ENCODE measurements at places on chromosomes 1 and 21.

GRCh38 chr1:107530543-107530942 lies 389.7 kb downstream of the NTNG1 start:
- no peak for DNase-seq

DNA sequence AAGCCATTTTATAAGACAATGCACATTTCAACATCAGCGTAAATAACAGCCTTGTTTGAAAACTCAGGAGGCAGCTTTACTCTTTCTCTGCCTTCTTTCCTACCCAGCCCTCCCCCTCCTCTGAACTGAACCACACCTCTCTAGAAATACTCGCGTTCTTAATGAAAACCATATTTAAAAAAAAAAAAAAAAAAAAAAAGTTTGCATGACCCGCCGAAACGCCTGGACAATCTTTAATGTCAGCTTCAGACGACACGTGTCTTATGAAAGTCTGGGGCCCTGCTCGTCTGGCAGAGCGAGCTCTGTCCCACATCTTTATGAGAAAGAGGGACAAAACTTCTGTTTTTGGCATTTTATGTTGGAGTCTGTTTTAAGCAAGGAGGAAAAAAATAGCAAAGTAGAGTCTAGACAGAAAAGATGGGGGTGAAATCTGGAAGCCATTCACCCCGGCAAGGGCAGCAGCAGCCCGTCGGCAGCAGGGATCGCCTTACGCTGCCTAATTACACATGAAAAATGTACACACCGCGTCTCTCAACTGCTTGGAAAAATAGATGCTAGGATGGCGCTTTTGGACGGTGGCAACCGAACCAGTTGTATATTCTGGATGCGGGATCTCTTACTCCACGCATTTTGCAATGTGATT lies 130.4 kb upstream of the ETS2 start:
- no peak for DNase-seq

- no peak for DNase-seq
These were observed 322.4 kb downstream of the SETD4 start for GRCh38 chr21:35737899-35738346.

- no peak for DNase-seq
These were observed 14.4 kb downstream of the NOC2L start for GRCh38 chr1:944341-945325.

- DNase-seq: no peak
These were observed 419.4 kb upstream of the USP24 start for GRCh38 chr1:55634516-55634915.

GRCh38 chr1:5920201-5920600 lies 72.0 kb downstream of the NPHP4 start:
- DNase-seq: no peak

DNA sequence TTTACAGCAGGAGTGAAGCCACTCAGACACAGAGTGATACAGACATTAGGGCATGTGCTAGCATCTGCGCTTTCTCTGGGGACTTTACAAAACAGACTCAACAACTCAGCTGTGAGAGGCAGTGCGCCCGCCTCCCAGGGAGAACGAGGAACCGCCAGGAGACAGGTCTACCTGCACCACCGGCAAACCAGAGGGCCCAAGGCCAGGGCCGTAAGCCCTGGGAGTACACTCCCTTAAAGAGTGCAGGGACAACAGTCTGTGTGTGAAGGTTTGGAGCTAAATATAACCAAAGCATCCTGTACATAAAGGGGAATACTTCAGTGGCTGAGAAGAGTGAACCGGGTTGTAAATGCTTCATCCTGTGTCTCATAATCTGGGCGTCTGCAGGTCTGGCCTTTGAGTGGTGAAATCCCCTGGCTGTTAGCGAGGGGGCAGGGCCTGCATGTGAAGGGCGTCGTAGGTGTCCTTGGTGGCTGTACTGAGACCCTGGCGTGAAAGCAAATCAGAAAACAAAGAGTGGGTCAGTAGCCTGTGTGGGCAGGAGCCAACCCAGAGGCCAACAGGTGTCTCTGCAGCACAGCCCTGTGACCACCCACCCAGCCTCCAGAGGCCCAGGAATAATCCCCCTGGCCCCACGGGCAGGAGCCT lies 86.9 kb downstream of the CD247 start:
- no peak for DNase-seq

DNA sequence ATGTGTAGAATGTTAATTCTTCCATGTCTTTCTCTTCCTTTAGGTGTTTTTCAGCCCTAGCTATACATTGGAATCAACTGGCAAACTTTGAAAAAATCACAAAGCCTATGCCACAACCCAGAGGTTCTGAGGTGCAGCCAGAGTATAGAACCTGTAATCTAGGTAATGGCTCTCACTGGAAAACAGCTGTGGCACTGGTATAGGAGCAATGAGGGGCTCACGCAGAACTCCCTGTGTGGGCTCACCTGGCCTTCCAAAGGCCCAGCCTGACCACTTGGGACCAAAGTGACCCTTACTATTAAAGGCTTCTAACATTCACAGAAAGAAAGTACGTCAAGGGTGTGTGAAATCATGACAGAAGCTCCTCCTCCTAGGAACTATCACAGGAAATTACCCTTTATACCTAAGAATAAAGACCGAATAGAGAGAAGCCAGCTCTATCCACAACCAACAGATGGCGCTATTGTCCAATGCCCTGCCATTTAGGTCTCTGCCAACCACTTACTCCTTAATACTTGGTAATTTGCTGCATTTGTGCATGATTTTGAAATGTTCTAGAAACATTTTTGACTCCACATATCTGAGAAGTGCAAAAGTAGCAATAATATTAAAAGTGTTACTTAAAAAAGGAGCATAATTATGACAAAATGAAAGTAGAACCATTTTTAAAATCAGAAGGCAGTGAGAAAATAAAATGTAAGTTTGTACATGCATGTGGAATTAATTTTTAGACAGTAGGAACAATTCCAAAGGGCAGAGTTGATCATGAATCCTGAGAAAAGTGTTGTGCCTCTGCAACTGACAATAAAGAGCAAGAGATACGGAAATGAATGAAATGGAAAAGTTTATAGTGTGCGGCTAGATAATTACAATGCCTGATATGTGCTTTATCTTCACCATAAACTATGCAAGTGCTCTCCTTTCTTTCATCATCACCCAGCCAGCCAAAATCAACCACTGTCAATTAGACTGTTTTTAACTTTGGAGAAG lies 93.1 kb upstream of the HAO2 start:
- no peak for DNase-seq

DNA sequence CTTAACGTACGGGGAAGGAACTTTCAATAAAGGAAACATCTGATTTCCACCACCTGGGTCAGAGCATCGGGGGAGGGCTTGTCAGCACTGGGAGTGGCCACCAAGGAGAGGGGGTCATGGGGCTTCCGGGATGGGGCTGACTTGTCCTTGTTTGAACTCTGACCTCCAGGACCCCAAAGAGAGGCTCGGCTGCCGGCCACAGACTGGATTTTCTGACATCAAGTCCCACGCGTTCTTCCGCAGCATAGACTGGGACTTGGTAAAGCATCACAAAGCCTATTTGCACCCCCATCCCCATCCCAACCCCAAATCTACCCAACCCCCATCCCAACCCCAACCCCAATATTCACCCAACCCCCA lies 19.5 kb downstream of the FAAP20 start:
- no peak for DNase-seq

- DNase-seq: no peak
These were observed 169.1 kb upstream of the SYT6 start for GRCh38 chr1:114322734-114323133.

- no peak for DNase-seq
These were observed 59.2 kb downstream of the ABCA4 start for GRCh38 chr1:94061513-94062443.

DNA sequence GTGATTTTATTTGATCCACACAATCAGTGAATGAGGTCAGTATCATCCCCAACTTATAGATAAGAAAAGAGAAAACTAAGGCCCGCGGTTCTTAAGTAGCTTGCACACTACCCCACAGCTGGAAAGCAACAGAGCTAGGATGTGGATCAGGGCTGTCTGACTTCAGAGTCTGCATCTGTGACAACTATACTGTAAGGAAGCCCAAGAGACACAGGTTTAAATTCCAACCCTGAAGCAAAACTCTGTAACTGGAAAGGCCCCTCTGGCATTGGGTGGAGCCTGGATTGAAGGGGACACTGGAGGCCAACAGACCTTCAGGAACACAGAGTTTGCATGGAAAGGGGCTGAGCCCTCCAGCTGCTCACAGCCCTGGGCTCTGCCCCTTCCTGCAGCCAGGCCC lies 40.2 kb downstream of the LGR6 start:
- no peak for DNase-seq

DNA sequence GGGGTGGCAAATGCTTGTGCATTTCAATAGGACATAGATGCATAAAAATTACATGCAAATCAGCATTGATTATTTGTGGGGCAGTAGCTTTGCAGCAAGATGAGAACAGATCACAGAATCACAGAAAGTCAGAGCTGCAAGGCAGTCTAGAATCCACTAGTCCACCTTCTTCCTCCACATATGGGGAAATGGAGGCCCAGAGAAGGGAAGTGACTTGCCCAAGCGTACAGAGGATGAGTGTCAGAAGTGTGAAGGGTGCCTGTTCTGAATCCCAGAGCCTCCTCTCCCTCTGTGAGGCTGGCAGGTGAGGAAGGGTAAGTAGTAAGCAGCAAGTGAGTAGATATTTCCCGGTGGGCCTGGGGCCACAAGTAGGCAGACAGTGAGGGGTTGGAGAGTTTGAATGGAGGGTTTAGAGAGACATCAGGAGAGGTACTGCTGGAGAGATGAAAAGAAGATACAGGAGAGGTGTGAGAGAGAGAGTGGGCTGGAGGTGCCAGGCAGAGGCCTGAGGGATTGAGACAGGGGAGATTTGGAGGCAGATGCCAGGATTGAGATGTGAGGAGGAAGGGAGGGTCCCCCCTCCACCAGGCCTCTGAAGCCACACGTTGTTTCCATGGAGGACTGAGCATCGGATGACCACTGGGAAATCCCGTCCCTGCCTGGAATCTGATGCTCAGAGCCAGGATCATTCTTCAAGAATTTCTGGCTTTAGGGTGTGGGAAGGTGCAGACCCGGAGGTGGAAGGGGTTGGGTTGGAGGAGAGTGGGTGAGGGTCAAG lies 4.8 kb upstream of the MYOG start:
- DNase-seq: no peak

DNA sequence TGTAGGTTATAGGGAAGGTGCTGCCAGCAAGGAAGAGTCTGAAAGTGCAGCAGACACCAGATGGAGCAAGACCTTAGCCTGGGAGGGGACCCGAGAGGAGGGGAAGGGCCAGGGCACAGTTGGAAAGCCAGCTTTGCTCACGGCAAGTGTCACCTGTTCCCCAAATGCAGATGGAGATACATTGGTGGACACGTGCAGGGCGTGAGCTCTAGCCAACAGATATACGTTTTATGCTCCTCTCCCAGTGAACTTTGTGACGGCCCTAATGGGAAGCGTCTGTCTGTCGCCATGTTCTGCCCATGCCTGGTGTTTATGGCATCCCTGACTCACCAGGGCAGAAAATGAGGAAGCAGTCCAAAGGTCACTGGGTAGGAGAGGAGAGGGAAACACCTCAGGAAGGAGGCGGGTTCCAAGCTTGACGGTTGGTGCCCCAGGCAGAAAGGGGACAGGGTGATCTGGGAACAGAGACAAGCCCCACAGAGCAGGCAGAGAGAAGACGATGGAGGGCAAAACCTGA lies 7.6 kb downstream of the GPA33 start:
- no peak for DNase-seq

- DNase-seq: no peak
These were observed 55.9 kb downstream of the ITPKB start for GRCh38 chr1:226682871-226683814.

GRCh38 chr1:227333423-227333822 lies 15.1 kb upstream of the CDC42BPA start:
- DNase-seq: no peak

DNA sequence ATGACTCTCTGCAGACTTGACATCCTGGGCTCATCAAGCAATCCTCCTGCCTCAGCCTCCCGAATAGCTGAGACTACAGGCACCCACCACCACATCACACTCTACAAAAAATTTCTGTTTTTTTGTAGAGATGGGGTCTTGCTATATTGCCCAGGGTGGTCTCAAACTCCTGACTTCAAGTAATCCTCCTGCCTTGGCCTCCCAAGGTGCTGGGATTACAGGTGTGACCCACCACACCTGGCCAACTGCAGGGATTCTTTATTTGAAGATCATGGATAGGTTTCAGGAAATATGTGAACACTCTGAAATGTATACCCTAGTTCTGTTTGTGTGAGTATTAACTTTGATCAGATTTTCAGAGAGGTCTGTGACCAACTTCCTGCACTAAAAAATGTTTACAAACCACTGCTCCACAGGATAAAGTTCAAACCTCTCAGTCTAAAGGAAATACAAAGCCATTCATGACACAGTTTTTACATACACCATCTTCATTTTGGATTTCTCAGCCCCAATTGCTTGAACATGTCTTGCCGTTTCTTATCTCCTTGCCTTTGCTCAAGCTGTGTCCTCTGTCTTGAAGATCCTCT lies 252.3 kb upstream of the FGGY start:
- DNase-seq: no peak

GRCh38 chr1:247487057-247487456 lies 29.2 kb upstream of the OR2B11 start:
- DNase-seq: no peak

DNA sequence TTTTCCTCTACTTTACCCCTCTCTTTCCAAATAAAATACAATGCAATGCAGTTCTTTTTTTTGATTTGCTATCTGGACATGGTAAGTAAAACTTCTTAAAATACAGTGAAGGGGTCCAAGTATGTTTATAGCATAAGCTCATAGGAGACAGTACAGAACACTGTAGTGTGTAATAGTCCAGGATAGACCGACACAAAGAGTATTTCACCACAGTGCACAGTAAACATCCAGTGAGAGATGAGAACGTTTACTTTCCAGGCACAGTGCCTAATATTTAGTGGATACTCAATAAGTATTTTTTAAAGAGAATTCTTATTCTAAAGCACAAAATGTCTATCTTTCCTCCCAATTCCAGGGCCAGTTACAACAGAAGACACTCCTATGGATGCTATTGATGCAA lies 14.9 kb downstream of the MIA3 start:
- DNase-seq: no peak

DNA sequence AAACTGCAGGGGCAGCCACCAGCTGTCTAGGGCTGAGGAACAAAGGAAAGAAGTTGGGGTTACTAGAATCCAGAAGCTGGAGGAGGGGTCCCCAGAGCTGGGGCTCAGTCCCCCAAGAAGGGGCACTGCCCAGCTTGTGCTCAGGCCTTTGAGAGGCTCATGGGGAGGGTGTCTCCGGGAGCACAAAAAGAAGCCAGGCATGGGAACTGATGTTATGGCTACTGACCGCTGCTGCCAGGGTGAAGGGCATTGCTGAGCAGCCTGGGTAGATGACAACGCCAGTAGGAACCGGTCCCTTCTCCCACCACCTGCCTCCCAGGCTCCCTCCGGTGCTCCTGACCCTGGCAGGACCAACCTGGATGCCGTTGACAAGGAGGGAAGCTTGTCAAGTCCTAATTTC lies 762.5 kb upstream of the TPTE start:
- DNase-seq: no peak

Measured in AG04449 (cell line).